ENCODE measurements at places on chromosomes 4 and X.

DNA sequence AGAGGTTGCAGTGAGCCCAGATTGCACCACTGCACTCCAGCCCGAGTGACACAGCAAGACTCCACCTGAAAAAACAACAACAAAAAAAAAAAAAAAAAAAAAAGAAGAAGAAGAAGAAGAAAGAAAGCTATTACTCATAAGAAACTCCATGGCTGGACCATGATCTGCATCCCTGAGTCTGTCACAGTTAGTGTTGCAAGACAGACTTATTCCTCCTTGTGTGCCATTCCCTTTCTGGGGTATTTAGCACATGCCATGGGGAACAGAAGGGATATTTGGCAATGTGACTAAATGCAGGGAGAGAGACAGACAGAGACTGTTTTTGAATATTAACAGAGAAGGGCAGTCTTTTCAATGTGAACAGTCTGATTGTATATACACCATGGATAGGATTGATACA, 16.7 kb upstream of the PDS5A start:
- no peak for DNase-seq

- no peak for DNase-seq
Measured at GRCh38 chr4:77235289-77235854, 78.4 kb downstream of the CCNG2 start.

DNA sequence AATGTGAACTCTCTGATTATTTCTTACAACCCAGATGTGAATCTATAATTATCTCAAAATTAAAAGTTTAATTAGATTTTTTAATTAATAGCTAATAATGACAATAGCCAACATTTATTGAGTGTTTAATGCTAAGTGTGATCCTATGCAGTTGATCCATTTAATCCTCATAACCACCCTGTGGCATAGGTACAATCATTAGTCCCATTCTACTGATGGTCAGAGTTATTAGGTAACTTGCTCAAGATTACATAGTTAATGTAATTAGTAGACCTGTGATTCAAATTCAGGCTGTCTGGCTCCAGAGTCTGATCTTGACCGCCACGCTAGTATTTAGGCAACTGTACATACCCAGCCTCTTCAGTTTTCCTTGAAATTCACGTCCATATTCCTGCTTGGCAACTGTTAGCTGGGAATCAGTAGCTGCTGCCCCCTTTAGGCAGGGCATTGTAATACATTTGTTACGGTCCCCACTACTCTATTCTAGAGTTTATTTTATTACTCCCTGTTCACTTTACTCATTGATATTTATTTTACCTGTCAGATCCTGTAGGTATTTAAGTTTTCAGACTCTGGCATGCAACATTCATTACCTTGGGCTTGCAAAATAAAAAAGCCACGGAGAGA, 20.6 kb upstream of the TEC start:
- DNase-seq, result no peak

DNA sequence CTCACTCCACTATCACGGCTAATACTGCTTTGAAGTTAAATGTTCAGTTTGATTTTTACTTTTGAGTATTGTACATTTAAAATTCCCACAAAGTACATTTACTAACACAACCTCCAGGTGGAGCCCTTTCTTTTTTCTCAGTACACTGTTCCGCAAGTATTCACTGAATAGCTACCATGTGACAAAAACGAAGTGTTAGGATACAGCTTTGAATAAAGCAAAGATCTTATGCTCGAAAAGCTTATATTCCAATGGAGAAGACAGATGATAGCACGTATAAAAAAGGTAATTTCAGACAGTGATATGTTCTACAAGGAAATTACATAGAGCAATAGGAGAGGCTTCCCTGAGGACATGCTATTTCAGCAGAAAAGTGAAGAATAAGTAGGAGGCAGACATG, 60.7 kb upstream of the ABCG2 start:
- DNase-seq, result no peak

DNA sequence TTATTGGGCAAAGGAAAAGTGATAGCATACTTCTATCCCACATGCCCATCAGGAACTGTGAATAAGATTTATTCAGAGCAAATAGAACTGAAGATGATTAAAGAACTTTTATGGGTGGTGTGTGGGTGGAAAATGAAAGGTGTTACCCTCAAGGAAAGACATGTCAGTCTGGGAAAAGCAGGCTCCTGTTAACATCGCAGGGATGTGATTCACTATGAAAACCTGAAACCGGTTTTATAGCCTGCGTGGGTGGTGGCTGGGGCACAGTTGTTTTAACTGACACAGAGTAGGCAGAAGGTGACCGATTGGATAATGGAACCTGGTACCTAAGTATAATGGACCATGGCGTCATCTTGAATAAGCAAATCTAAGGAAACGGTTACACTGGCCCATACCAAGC, 61.3 kb upstream of the CASK start:
- no peak for DNase-seq

- DNase-seq, result no peak
Measured at GRCh38 chrX:135396566-135396965, 25.2 kb upstream of the SMIM10L2A start.

GRCh38 chr4:26955241-26955640, 94.6 kb downstream of the STIM2 start:
- no peak for DNase-seq

GRCh38 chr4:71300964-71301363, 37.9 kb upstream of the SLC4A4 start:
- DNase-seq, result no peak

GRCh38 chrX:48523682-48524081, 2.1 kb downstream of the EBP start:
- no peak for DNase-seq

DNA sequence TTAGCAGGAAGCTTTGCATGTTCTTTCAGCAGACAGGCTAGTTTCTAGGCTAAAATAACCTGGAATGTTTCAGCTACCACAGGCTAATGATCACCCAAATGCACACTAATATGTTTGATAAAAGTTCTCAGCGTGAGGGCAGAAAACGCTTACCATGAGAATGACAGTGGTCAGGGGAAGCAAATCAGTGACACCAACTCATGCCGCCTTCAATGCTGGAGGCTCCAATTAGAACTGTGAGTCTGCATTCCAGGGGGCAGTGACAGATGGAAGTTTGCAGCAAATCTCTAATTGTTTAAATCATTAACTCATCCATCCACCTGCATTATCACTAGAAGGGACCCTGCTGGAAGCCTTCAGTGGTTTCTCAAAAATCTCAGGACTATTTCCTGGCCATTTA, 43.2 kb downstream of the ANOS1 start:
- no peak for DNase-seq

DNA sequence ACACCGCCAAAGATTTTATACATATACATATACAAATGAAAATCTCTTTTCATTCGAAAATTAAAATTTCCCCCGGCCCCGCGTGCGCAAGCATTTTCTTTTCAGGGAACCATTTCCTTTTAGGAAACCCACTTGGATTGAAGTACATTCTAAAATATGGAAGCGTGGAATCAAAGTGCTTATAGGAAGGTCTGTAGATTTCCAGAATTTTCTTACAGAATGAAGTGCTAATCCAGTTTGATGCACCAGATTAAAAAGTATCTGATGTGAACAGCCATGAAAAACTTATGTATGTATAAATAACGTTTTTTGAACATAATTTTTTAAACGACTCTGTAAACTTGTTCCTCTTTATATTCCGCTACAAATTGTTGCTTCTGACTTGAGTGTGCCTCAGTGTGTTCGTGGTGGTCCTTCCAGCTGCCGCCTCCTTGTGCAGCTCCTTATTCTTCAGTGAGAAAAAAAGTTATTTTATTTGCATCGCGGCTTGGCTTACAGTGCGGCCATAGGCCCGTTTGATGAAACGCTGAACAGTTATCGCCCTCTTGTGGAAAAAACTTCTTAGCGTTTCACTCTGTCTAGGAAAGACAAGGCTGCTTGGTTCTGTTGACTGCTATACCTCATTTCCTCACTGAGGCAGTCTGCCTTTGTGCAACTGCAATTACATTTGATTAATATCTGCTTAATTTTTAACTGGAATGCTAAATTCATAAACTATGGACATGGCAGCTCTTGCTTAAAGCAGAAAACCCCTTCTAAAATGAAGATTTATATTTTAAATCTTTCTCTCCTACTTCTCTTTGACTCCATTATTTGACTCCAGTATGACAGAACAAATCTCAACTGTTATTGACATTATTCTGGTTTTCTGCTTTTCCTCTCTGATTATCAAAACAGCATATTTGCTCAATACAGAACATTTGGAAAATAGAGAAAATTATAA, 4.7 kb upstream of the NKX6-1 start:
- DNase-seq, result no peak

- DNase-seq, result no peak
Measured at GRCh38 chr4:139892973-139893736, 227.5 kb downstream of the MGST2 start.

GRCh38 chr4:187929024-187929423, 66.5 kb upstream of the ZFP42 start:
- DNase-seq, result no peak

GRCh38 chr4:5143306-5143861, 92.1 kb downstream of the STK32B start:
- DNase-seq, result no peak

DNA sequence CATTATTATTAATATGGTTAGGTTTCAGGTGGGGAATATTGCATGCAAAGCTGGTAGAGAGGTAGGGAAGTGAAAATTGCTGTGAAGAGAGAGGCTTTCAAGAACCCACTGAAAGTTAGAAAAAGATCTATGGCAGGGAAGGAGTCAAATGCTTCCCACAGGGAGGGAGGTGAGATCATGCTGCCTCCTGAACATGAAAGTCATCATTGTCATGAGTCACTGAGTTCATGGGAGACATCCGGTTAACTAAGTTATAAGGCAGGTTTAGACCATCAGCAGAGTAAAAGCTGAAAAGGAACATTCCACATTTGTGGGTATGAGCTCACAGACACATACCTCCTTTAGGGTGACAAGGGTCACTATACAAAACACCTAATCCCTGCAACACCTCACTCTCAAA, 16.2 kb downstream of the GATB start:
- DNase-seq, result no peak

- DNase-seq, result no peak
Measured at GRCh38 chr4:96887857-96888256, 1048.0 kb downstream of the PDHA2 start.

- DNase-seq, result no peak
Measured at GRCh38 chr4:11949355-11949754, 520.7 kb upstream of the HS3ST1 start.

GRCh38 chr4:122909683-122910082, 12.7 kb downstream of the NUDT6 start:
- no peak for DNase-seq

GRCh38 chrX:103779141-103779789, 2.6 kb downstream of the PLP1 start:
- DNase-seq, result no peak

DNA sequence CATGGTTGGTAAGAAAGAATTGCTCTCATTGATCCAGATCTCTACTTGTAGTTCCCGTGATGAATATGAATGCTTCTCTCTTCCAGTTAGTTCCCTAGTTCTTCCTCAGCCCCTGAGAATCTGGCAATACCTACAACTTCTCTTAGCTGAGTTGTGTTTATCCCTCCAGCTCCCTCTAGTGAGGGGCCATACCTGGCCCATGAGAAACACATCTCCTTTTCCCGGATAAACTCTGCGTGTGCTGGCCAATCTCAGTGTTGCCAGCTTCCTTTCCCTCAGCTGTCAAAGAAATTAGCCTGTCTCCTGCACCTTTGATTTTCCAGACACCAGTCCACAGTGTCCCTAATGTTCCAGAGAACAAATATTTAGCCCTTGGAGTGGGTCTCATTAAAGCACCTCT, 5.7 kb downstream of the CBLL2 start:
- DNase-seq, result no peak

DNA sequence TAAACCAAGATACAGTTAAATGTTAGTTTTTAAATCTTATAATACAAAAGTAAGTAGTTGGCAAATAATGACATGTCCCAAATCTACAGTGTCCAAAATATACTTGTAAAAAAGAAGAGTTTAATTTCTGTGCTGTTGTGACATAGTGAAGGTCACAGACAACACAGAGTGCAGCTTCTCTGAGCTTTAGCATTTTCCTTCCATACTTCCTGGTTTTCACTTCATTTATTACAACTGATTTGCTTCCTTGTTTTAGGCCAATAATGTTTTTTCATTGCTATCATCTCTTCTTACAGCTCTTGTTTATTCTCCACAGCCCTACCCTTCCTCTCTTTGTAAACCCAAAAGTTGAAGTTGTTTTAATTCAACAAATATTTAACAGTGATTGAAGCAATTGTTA, 132.4 kb upstream of the TET2 start:
- DNase-seq, result no peak

- no peak for DNase-seq
Measured at GRCh38 chrX:125654501-125654900, 334.8 kb downstream of the TEX13C start.

GRCh38 chrX:32048285-32048684, 976.4 kb upstream of the FTHL17 start:
- no peak for DNase-seq

DNA sequence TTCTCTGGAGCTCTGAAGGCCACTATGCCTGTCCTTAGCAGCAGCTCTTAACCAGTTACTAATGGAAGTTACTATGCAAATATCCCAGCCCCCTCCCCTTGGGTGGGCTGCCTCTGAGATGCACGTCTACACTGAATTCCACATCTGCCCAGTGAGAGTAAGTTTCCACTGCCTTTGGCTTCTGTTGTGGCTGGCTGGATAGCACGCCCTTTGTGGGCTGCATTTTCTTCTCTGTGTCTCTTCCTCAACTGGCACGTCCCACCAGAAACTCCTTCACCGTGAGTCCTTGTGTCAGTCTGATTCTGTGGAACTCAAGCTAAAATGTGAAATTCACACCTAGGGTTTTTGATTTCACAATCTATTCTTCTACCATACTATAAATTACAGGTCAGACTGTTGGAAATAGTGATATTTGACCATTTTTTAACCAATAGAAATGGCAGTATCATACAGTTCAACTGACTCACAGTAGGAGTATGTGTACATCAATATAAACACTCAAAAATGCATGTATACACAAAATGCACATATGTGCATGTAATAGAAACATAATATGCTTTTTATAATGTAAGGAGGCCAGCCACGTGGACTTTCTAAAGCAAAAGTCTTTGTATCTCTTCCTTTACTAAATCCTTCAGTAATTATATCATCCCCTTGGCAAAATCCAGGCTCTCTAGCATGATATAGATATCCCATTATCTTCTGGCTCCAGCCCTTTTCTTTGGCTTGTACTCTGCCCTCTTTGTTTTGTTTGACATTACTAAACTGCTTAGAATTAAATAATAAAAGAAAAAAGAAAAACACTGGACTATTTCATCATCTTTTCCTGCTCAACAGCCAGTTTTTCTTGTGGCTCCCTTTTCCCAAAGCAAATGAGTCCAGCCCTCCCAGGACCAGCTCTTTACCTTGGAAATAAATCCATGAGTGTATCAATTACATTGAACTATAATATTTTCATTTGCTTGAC, 33.2 kb upstream of the LDB2 start:
- no peak for DNase-seq

- DNase-seq, result no peak
Measured at GRCh38 chrX:12026481-12026880, 111.8 kb upstream of the FRMPD4 start.

- DNase-seq, result no peak
Measured at GRCh38 chrX:109347632-109348031, 134.3 kb downstream of the GUCY2F start.

GRCh38 chrX:640641-641040, 10.1 kb downstream of the SHOX start:
- DNase-seq, result no peak
